ENCODE measurements at places on chromosomes 4 and X.

- DNase-seq, result no peak
Measured at GRCh38 chrX:11437642-11438379, 144.6 kb downstream of the AMELX start.

GRCh38 chr4:158444621-158445020 is 77.1 kb upstream of the RXFP1 start:
- no peak for DNase-seq

DNA sequence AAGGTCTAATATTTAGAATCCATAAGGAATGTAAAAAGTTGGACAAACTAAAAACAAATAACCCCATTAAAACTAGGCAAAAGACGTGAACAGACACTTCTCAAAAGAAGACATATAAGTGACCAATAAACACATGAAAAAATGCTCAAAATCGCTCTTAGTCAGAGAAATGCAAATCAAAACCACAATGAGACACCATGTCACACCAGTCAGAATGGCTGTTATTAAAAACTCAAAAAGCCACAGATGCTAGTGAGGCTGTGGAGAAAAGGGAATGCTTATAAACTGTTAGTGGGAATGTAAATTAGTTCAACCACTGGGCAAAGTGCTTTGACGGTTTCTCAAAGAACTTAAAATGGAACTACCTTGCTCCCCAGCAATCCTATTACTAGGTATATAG is 674.3 kb upstream of the MAGEB2 start:
- DNase-seq, result no peak

DNA sequence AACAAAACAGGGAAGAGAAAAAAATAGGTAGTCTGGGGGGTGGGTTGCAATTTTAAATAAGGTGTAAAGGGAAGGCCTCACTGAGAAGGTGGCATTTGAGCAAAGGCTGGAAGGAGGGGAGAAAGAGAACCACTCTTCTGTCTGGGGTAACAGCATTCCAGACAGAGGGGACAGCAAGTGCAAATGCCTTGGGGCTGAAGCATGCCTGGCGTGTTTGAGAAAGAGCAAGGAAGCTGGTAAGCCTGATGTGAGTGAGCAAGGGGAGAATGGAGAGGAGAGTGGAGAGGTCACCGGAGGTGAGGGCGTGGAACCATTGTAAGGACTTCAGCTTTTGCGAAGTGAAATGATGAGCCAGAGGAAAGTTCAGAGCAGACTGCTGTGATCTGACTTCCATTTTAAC is 19.7 kb upstream of the DOCK11 start:
- no peak for DNase-seq

DNA sequence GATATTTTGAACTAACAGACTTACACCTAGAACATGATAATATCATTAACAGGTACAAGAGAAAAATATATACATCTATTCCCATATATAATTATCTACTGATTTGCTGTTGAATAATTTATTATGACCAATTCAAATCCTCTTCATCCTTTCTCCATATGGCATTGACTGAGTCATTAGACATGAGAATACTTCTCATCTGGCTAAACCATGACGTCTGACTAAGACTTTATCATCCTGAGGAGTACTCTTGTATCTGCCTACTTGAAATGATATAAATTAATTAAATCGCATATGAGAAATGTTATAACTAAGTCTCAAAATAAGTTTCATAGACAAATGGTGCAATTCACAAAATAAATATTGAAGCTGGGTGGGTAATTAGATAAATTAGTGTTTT is 67.4 kb downstream of the EMCN start:
- DNase-seq, result no peak

DNA sequence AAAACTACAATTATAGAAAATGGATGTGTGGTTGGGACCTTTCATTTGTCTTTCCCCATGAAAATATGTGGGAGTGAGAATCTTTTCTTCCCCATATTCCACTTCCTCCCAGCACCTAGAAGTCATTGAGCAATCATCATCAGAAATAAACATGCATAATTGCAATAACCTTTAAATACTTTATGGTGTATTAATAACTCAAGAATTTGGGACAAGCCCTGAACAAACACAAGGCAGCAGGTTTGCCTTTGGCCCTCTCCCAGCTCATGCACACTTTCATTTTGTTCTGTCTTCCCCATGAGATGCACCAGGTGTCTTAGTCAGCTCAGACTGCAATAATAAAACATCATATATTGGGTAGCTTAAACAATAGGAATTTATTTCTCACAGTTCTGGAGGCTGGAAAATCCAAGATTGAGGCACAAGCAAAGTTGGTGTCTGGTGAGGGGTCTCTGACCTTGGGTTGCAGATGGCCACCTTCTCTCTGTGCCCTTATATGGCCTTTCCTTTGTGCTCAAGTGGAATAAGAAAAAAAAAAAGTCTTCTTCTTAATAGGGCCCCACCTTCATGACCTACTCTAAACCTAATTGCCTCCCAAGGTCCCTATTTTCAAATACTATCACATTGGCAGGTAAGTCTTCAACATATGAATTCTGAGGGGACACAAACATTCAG is 34.7 kb upstream of the TMEM184C start:
- DNase-seq, result no peak

GRCh38 chr4:152020073-152020472 is 259.3 kb upstream of the GATB start:
- no peak for DNase-seq

GRCh38 chr4:34767407-34767806 is 1476.9 kb downstream of the ARAP2 start:
- no peak for DNase-seq

DNA sequence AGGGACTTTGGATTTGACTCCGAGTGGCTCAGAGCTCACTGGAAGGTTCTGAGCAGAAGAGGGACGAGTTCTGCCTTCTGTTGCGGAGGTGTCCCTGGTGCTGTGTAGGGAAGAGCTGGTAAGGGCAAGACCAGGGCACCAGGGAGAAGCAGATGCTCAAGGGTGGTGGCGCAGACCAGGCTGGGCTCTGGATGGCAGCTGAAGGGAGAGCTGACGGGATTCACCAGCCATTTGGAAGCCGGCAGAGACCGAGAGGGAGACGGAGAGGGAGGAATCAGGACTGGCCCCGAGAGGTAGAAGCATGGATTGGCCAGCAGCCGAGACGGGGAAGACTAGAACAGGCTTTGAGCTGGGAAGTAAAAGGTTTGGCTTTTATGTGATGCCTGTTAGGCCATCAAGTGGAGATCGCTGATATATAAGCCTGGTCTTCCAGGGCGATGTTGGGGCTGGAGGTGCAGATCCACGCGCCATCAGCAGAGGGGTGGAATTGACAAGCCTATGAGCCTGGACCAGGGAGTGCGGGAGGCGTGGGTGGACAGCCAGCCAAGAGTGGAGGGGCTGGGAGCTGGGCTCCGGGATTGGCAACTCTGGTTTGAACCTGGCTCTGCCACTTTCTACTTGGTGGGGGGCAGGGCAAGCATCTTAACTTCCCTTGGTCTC is 43.4 kb downstream of the ADRA2C start:
- DNase-seq, result no peak

- no peak for DNase-seq
Measured at GRCh38 chrX:68018248-68019203, 414.8 kb downstream of the OPHN1 start.

DNA sequence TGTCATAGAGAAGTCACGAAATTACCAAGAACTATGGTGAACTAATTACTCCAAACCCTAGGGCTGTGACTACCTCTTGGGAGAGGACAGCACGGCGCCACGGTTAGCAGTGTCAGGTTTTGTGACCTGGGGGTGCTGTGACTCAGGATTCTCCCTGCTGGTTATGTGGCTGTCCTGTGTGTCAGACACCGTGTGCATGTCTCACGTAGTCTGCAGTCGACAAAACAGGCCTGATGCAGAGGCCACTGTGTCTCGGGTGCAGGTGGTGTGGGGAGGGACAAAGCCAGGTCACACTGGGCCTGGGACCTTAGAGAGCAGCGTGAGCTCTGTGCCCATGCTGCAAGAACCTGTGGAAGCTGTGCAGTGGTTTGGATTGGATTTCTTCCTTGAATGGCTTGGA is 34.1 kb downstream of the TNIP2 start:
- DNase-seq, result no peak

DNA sequence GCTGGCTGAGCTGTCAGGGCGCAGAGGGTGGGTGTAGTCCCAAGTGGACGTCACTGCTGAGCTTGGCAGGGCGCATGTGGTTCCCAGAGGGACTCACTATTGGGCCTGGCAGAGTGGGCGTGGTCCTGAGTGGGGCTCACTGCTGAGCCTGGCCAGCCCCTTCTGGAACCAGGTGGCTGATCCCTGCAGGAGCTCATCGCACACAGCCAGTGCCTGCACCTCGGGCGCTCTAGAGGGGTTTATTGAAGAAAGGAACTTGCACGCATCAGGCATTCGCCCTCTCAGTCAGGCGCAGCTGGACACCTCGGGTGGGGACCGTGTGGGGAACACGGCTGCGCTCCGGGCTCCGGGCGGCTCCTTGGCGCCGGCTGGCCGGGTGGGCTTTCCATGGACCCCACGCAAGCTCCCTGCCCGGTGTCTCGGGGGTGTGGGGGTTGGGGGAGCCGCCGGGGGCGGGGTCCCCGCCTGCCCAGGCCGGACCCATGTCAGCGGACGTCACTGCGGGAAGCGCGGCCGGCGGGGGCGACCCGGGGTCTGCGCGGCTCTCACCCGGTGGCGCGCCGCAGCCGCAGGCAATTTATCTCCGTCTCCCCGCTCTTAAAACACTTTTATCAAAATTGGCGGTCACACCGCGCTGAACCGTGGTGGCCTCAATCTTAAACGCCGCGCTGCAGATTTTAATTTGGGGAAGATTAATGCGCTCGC is 65.4 kb upstream of the NKX1-1 start:
- DNase-seq, result no peak

DNA sequence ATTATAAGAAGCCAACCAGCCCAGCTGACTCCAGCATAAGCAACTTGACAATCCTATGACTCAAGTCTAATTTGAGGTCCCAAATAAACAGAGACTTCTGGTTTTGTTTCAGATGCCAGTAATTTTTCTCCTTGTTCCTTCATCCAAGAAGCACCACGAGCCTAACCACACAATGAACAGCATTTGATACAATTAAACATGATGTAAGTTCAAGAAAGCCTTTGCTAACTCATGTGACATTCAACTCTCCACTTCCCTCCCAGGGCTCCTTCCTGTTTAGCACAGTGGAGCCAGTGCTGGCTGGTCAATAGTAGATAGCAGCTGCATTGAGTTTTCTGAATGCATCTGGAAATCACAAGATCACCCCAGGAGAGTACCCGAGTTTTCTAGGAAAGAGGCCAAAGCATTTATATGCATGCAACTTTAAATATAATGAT is 206.3 kb downstream of the ARHGAP24 start:
- no peak for DNase-seq

DNA sequence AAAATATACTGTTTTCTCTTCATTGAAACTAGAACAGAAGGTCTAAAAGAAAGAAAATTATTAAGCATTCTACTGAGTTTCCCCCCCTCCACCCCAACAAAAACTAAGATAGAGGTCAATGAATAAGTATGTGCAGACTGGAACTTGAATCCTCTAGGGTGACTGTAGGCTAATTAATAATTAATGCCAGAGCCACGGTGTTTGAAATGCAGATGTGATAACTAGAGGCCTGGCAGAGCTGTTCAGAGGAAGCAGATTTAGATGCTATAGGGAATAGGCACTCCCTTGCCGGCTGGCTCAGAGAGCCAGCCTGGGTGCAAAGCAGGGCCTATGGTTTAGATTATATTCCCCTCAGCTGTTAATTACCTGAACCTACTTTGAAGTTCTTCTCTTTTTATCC is 12.2 kb upstream of the POU3F4 start:
- no peak for DNase-seq

DNA sequence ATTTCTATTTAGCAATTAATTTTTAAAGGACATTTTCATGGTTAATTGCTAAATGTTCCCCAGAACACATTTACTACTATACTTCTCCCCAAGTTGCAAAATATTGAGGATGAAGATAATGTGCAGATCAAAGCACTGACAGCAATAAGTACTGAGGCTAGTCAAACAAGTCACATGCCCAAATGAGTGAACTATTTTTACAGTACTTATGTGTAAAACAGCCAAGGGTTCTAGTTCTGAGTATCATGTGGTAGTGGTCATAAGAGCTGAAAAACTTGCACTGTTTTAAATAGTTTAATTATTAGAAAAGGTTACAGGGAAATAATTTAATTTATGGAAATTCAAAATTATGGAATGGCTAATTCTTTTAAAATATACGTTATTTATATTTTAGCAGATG is 3.8 kb downstream of the GALNTL6 start:
- DNase-seq, result no peak

DNA sequence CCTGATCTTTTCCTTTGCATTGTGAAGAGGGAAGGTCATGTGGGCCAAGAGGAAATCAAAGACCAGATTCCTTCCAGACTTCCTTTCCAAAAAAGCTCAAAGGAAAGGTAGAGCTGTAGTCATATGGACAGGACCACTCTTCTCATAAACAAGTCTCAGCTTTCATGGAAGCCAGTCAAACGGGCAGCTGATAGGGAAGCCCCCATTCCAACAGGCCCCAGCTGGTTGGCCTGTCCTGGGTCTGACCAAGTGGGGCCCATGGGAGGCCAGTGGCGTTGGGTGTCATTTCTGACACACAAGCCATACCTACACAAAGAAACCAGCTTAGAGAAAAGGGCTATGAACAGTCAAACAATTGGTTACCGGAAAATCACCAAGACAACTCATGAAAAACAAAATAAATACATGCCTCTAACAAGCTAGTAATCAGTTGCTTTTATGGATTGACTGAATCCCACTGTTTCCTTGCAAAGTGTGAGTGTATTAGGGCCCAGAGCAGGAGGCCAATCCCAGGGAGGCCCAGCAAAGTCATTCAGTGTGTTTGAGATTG is 149.6 kb upstream of the MAMLD1 start:
- no peak for DNase-seq

DNA sequence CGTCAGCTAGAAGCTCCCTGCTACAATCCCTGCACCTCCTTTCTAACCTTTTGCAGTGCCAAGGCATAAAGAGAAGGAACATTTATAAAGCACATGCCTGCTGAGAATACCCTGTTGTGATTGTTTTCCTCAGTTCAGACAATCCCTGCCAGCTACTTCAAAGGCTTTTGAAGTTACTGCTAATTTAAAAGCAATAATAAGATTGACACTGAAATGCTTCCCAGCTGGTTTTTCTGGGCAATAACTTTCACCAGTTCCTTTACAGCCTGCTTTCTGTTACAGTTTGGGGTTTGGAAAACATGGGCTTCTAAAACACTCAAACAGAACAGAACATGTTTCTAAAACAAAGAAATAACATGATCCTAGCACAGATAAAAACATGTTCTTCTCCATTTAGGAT is 232.3 kb upstream of the CPEB2 start:
- no peak for DNase-seq

DNA sequence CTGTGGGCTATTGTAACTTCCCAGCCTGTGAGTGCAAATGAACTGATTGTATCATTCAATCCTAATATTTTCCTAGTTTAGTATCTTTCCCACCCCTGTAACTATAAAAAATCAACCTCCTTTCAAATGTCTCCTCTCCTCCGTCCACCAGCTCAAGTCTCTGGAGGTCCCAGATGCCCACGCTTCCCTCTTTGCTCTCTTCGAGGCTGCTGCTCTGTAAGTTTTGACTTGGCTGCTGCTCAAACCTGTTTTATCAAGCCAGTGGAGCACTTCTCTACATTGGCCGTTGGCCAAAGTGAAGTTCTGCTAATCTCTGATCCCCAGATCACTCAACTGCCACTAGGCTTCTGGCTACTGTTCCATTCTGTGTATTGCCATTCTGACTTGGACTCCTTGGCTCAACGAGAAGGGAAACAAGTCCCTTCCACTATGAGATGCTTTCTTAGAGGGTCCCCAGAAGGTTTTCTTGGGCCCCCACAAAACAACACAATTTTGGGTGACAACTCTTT is 60.7 kb upstream of the RAPGEF2 start:
- no peak for DNase-seq

- DNase-seq, result no peak
Measured at GRCh38 chr4:48910511-48910910, 3.9 kb upstream of the OCIAD2 start.

Measured in stimulated activated effector memory CD8-positive, alpha-beta T cell treated with anti-CD3 and anti-CD28 coated beads, Interleukin-12 subunit alpha, Interleukin-12 subunit beta, amount 100 ng/mL, for 72 hours (primary cell).